ENCODE measurements at places on chromosomes 2 and 18.

DNA sequence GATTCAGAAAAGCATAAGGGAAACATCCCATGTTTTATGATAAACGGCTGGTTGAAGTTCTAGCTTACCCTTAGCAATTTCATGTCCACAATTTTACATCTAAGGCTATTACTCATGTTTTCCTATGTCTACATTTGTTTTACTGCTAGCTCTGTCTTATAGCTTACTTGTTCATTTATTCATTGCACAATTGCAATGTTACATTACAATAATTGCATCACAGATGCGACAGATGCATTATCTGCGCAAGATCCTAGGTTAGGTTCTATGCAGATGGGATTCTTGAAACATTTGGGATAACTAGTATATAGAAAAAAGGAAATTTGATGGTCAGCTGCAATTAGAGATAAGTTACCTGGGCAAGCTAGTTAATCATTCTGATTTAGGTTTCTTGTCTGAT is 108.4 kb downstream of the ARHGAP28 start:
- no peaks in the 10 kb centered on the region for H3K27me3 ChIP-seq
- no peak for DNase-seq
- no peaks in the 10 kb centered on the region for H3K4me1 ChIP-seq
- H3K36me3 ChIP-seq, result no peaks in the 10 kb centered on the region
- no peak overlapping the region for H3K27ac ChIP-seq

- H3K4me1 ChIP-seq, result no peaks in the 10 kb centered on the region
- no peak overlapping the region for H3K4me3 ChIP-seq
- no peak for DNase-seq
Observed at GRCh38 chr2:222952204-222952603, 91.4 kb downstream of the ACSL3 start.

DNA sequence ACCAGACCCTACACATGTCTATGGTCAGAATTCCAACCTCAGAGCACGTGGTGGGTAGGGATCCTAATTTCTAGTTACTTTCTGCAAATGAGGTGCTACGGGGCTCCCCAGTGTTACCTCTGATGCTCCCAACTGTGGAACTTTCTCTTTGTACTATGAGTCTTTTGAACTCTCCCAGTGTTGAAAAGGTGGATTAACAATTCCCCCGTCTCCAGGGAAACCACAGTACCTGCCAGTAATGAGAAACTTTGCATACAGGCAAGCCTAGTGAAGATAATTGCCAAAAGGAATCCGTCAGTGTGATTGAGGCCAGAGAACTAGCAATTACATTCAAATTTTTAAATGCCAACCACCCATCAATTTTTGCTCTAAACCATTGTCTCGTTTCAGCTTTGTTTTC is 129.0 kb upstream of the FOSL2 start:
- H3K27me3 ChIP-seq, result no peaks in the 10 kb centered on the region
- H3K36me3 ChIP-seq, result no peaks in the 10 kb centered on the region
- no peak overlapping the region for H3K4me3 ChIP-seq
- H3K4me1 ChIP-seq, result no peaks in the 10 kb centered on the region

- H3K27me3 ChIP-seq, result no peaks in the 10 kb centered on the region
- no peak for DNase-seq
Observed at GRCh38 chr2:71306762-71307161, 24.8 kb upstream of the ZNF638 start.

DNA sequence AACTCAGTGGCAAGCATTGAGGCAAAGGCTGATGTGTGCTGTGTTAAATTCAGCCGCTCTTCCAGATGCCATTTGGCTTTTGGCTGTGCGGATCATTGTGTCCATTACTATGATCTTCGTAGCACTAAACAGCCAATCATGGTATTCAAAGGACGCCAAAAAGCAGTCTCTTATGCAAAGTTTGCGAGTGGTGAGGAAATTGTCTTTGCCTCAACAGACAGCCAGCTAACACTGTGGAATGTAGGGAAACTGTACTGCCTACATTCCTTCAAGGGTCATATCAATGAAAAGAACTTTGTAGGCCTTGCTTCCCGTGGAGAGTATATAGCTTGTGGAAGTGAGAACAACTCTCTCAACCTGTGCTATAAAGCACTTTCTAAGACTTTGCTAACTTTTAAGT is 195.5 kb upstream of the RAB12 start:
- no peaks in the 10 kb centered on the region for H3K4me1 ChIP-seq
- H3K27ac ChIP-seq, result no peak overlapping the region
- no peak for DNase-seq

- DNase-seq, result no peak
- H3K27me3 ChIP-seq, result no peaks in the 10 kb centered on the region
- H3K4me1 ChIP-seq, result no peaks in the 10 kb centered on the region
- H3K36me3 ChIP-seq, result no peaks in the 10 kb centered on the region
- H3K4me3 ChIP-seq, result no peak overlapping the region
Observed at GRCh38 chr2:58606799-58607198, 365.7 kb upstream of the FANCL start.

- peaks cover 20% of the 10 kb centered on the region for H3K36me3 ChIP-seq
- H3K27ac ChIP-seq, result no peak overlapping the region
- no peak overlapping the region for H3K4me3 ChIP-seq
- H3K4me1 ChIP-seq, result no peaks in the 10 kb centered on the region
Observed at GRCh38 chr2:96274355-96275056, 8.5 kb downstream of the CIAO1 start.

GRCh38 chr2:197107291-197108269 is 181.1 kb upstream of the PGAP1 start:
- H3K4me3 ChIP-seq, result no peak overlapping the region
- H3K36me3 ChIP-seq, result no peaks in the 10 kb centered on the region
- DNase-seq, result no peak
- no peaks in the 10 kb centered on the region for H3K4me1 ChIP-seq

DNA sequence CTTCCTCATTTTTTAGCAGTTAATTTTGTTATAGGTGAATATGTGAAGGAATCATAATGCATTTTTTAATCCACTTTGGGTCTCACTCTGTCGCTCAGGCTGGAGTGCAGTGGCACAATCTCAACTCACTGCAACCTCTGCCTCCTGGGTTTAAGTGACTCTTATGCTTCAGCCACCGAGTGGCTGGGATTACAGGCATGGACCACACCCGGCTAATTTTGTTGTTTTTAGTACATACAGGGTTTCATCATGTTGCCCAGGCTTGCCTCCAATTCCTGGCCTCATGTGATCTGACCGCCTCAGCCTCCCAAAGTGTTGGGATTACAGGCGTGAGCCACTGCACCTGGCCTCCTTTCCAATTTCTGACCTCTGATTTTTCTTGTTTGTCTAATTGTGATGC is 17.7 kb downstream of the SCYGR5 start:
- no peak overlapping the region for H3K4me3 ChIP-seq
- H3K4me1 ChIP-seq, result no peaks in the 10 kb centered on the region
- no peaks in the 10 kb centered on the region for H3K36me3 ChIP-seq
- no peaks in the 10 kb centered on the region for H3K27me3 ChIP-seq
- no peak for DNase-seq
- H3K27ac ChIP-seq, result no peak overlapping the region

- no peak for DNase-seq
- peaks cover 2% of the 10 kb centered on the region for H3K4me1 ChIP-seq
- no peak overlapping the region for H3K4me3 ChIP-seq
- H3K27ac ChIP-seq, result peak overlapping the region; percentile 92
Observed at GRCh38 chr2:28681606-28682005, 70.0 kb upstream of the PPP1CB start.

DNA sequence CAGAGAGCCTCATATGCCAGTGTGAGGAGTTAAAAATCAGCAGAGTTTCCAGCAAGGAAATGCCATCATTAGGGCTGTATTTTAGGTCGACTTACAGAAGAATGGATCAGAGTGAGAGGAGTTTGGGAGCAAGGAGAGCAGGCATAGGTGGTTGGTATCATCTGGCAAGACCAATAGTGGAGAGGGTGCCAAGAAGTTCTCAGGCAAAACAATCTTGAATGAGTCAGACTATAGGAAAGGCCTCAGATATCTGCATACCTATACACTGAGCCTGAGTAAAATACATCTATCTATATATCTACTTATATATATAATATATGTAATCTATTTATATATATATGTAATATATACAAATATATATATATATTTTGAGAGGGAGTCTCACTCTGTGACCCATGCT is 57.3 kb downstream of the TMEFF2 start:
- H3K4me3 ChIP-seq, result no peak overlapping the region
- no peaks in the 10 kb centered on the region for H3K4me1 ChIP-seq
- no peak for DNase-seq

GRCh38 chr2:88139203-88139702 is 11.4 kb upstream of the FABP1 start:
- no peaks in the 10 kb centered on the region for H3K4me1 ChIP-seq
- H3K27me3 ChIP-seq, result no peaks in the 10 kb centered on the region
- H3K36me3 ChIP-seq, result no peaks in the 10 kb centered on the region
- no peak for DNase-seq
- H3K27ac ChIP-seq, result no peak overlapping the region

- no peak overlapping the region for H3K4me3 ChIP-seq
- H3K27me3 ChIP-seq, result no peaks in the 10 kb centered on the region
- no peaks in the 10 kb centered on the region for H3K36me3 ChIP-seq
- no peaks in the 10 kb centered on the region for H3K4me1 ChIP-seq
- H3K27ac ChIP-seq, result no peak overlapping the region
- DNase-seq, result no peak
Observed at GRCh38 chr2:212745359-212745758, 206.8 kb upstream of the ERBB4 start.

GRCh38 chr2:16253291-16253690 is 312.9 kb downstream of the MYCN start:
- no peaks in the 10 kb centered on the region for H3K4me1 ChIP-seq
- peaks cover 21% of the 10 kb centered on the region for H3K27me3 ChIP-seq
- H3K36me3 ChIP-seq, result no peaks in the 10 kb centered on the region
- no peak overlapping the region for H3K27ac ChIP-seq
- H3K4me3 ChIP-seq, result no peak overlapping the region
- no peak for DNase-seq

DNA sequence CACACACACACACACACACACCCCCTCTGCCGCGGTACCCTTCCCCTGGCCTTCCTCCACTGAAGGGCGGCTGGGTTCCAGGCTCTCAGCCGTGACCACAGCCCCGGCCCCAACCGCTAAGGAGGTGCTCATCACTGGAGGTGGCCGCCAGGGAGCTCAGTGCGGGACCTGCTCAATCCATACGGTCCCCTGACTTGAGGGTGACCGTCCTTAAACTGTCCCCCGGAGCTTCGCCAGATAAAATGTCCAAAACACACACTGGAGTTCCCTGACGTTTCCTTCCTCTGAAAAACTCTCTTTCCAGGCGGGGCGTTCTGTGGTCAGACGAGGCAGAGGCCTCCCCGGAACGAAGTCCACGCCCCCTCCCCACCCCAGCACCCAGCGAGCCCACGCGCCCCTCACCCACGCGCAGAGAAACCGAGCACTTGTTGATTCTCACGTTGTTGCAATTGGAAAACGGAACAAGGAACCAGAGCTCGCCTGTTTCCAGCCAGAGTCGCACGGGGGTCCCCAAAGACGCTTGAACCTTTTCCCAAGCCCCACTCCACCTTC is 1.4 kb downstream of the MBP start:
- no peak for DNase-seq
- H3K4me1 ChIP-seq, result no peaks in the 10 kb centered on the region
- peak overlapping the region; percentile 98 for H3K4me3 ChIP-seq
- H3K27ac ChIP-seq, result peak overlapping the region; percentile 96
- H3K27me3 ChIP-seq, result no peaks in the 10 kb centered on the region
- no peaks in the 10 kb centered on the region for H3K36me3 ChIP-seq

DNA sequence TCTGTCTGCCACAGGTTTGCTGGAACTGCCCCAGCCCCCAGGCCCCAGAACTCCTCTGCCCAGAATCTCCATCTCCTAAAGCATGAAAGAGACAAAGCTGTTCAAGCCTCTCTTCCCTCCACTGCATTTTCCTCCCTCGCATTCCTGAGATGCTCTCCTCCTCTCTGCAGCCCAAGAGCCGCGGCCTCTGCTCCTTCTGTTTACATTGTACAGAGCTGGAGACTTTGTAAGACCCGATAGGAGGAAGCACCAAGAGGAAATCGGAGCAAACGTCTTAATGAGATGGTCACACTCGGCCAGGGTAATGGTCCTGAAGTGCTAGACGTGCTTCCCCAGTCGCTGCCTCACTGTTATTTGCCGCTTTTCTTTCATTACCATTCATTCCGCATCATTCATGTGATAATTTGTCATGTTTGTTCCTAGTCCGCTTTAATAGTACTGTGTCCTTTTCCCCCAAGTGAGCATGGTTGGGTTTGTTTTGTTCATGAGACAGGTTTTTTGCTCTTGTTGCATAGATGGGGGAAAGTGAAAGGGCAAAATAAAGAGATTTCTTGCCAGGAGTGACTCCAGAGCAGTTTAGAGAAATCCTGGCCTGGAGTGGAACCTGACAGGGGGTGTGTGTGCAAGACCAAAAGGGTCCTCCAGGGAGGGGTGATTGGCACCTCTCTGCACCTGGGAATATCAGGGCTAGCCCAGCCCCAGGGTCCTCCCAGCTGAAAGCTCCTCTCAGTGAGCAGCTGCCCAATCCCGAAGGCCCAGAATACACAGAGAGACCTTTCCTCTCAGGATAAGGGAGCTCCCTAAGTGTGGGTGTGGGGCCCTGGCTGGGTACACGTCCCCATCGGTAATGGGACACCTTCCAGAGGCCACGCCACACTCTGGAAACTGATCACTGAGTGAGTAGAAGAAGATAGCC is 44.9 kb upstream of the ID2 start:
- DNase-seq, result no peak
- H3K27ac ChIP-seq, result no peak overlapping the region
- no peaks in the 10 kb centered on the region for H3K27me3 ChIP-seq
- H3K36me3 ChIP-seq, result no peaks in the 10 kb centered on the region

DNA sequence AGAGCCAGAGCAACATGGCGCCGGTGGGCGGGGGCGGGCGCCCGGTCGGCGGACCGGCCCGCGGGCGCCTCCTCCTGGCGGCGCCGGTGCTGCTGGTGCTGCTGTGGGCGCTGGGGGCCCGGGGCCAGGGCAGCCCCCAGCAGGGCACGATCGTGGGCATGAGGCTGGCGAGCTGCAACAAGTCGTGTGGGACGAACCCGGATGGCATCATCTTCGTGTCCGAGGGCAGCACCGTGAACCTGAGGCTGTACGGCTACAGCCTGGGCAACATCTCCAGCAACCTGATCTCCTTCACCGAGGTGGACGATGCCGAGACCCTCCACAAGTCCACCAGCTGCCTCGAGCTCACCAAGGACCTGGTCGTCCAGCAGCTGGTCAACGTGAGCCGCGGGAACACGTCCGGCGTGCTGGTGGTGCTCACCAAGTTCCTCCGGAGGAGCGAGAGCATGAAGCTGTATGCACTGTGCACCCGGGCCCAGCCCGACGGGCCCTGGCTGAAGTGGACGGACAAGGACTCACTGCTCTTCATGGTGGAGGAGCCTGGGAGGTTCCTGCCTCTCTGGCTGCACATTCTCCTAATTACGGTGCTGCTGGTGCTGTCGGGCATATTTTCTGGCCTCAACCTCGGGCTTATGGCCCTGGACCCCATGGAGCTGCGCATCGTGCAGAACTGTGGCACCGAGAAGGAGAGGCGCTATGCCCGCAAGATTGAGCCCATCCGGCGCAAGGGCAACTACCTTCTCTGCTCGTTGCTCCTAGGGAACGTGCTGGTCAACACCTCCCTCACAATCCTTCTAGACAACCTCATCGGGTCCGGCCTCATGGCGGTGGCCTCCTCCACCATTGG is 507 bp downstream of the CNNM4 start:
- no peak for DNase-seq
- no peaks in the 10 kb centered on the region for H3K36me3 ChIP-seq
- no peaks in the 10 kb centered on the region for H3K27me3 ChIP-seq
- H3K27ac ChIP-seq, result peak overlapping the region; percentile 92

GRCh38 chr2:6679471-6679870 is 186.2 kb downstream of the CMPK2 start:
- DNase-seq, result no peak
- H3K4me1 ChIP-seq, result no peaks in the 10 kb centered on the region
- H3K36me3 ChIP-seq, result no peaks in the 10 kb centered on the region
- no peaks in the 10 kb centered on the region for H3K27me3 ChIP-seq

Measured in breast epithelium (tissue), 4 donors.